Peyer's patch (tissue), 4 donors: ENCODE measurements at places on chromosomes 2 and 18. TPM values are rescaled to one million over a fixed set of nuclear protein-coding genes. Genes with fewer than 3 reads are reported as not detected.

Gene UGT1A5
- total RNA-seq = 24.2 TPM

Gene KCNIP3
- total RNA-seq = 11.4 TPM

GRCh38 chr2:188512456-188512855 is 220.8 kb downstream of the GULP1 start:
- no peak for DNase-seq

DNA sequence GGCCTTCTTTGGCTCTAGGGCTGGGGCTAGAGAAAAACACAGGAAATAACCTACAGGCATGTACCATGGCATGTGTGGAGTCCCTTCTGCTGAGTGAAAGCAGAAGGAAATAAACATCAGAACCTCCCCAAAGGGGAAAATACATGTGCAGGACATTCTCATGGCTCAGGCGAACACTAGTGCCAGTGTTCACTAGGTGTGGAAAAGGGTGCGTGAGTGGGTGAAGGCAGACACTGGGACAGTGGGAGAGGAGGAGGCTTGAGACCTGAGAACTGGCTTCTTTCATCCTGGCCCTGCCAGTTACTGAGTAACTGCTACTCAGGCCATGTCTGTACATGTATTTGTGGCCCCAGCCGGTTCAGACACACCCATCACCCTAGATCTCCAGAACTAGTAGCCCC is 268.2 kb downstream of the PRKCE start:
- no peak for DNase-seq

- no peak for DNase-seq
Observed at GRCh38 chr2:37590119-37590571, 81.3 kb downstream of the CDC42EP3 start.

DNA sequence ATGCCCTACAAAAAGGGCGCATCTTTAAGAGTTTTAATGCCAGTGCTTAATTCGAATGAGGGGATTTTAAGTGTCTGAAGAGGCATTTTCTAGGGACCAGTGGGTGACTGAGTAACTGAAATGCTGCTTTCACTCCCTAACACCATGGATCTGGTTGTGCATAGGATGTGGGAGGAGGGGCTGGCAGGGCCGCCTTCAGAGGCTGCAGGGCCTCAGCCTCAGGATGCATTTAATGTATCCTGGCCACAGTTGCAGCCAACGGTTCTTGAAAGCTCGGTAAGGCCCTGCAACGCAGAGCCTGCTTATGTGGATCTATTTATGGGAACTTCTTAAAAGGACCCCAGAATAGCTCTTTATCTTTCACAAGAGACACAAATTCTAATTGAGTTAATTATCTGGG is 25.8 kb upstream of the IL18RAP start:
- no peak for DNase-seq

DNA sequence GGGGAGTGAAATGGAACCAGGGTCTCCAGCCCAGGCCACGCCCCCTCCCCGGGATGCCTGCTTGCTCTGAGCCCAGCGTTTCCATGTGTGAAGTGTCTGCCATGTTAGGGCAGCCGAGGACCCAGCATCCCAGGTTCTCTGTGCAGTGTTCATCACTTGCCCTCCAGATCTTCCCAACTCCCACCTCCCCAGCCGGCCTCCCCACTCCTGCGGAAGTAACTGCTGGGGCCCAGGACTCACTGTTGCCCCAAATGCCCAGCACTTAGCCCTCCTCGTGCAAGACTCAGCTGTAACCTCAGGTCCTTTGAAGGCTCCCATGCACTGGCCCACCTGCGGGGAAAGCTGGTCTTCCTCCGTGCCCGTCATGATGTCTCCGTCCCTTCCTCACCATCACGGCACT is 9.7 kb upstream of the PXDN start:
- no peak for DNase-seq
